ENCODE measurements at places on chromosomes 2 and 18.
A peak's percentile ranks its signal among the peaks of the same experiment; 100 is the strongest.

DNA sequence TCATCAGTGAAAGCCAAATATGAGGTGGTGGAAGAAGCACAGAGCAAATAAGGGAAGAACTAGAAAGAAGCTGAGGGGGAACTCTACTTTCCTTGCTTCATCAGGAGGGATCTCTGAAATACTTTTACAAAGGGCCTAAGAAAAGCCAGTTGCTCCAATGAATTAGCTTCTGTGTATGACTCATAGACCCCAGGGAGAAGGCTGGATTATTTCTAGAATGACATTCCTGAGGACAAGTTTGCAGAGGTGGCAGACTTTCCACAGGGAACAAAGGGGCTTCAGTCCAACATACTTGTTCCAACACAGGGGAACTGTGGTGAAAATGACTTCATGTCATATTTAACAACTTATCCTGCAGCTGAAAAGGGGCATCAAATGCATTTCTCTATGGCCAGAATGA, 29.0 kb downstream of the DOK1 start:
- DNase-seq: no peak

DNA sequence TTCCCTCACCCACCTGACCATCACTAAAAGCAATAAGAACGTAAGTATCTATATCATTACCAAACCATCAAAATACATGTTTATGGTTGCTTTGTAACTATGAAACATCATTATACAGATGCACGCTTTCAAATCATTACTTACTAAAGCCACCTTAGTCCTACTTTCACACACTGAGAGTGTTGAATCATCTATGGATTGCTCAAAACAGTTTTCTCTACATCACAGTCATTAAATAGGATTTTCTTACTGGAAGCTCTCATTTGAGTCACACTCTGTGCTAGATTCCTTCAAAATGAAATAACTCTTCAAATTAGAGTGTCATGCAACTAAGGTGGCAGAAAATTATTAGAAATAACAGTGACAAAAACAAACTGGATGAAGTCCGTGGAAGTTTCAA, 878.4 kb downstream of the CPS1 start:
- no peak for DNase-seq

DNA sequence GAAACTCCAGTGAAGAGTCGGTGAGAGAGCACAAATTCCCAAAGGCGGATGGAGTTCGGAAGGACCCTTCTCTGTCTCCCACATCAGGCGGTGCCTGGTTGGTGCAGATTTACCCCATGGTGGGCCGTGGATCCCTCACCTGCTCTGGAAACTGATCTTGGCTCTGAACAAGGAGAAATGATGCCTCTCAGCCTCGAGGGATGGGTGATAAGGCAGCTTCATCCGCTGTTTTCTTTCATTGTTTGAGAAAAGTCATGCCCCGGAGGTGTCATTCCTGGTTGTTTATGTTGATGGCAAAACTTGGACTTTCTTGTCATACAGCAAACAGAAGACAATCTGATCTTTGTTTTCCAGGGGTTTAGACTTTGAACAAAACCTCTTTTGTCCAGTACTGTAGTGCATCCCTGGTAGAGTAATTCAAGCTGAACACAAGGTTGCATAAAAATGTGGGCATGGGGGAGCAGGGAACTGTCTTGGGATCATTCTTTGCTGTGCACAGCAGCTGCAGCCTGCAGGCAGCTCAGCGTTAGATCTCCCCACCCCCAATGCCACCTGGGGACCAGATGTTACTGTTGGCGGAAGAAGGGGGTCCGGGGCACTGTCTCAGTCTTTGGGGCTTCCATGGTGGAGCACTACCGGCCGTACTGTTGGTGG, 81.3 kb downstream of the NFATC1 start:
- no peak for DNase-seq

DNA sequence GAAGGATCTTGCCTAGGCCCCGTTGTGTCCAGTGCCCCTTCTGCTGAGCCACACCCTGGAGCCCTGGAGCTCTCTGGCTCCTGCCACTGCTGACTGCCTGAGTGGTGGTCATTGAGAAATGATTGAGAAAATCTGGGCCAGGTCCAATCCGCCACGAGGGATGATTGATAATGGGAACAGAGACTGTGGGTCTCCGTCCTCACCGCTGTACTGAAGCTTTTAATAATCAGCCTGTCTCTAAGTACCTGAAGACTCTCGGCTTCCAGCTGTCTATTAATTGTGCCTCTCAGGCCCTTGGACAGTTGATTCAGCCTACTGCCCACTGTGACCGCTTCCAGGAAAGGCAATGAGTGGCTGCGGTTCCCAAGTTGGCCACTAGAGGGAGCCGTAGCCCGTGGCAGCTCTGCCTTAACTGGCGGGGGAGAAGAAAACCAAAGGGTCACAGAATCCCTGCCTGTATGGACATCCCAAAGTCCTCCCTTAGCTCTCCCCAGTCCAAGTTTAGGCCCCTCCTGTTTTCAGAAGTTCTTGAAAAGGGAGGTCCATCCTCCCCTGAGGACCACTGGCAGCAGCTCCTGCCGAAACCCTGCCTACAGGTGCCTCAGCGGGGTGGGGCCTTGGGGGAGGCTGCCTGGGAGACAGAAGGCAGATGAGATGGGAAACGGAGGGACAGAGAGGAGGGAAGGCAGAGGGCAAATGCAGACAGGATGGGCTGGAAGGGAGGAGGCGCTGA, 213.6 kb downstream of the TNS1 start:
- peak; percentile 40 for DNase-seq

DNA sequence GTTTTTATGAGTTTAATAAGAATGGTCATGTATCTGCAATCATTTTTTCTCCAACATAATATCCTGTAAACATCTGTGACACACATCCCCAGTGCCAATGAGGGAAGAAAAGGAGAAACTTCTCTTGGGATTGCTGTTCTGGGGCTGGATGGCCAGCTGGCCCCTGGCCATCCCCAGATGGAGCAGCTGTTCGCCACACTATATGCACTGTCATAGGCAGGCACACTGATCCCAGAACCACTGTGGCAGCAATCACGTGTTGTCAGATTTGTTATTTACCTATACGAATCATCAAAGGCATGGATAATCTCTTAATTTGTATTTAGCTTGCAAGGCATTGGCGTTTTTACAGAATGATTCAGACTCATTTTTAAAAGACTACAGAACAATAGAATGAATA, 167.6 kb upstream of the ACAA2 start:
- DNase-seq: no peak

DNA sequence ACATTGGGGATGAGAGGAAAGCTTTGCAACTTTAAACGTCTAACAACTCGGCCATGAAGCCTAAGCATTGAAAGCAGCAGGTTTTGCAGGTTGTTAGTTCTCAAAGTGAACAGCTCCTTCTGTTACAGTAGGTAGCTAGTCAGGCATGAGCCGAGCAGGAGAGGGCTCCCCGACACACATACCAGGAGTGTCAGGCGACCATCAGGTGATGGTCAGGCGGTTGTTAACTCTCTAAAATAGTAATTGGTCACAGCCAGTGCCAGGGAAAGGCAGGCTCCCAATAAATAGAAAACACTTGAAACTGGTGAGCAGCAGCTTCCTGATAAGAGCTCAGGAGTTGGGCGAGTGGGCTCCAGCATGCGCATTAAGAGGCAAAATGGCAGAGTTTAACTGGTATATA, 53.5 kb upstream of the DAPL1 start:
- DNase-seq: no peak

GRCh38 chr18:78770823-78771139, 208.8 kb upstream of the SALL3 start:
- DNase-seq: no peak

- no peak for DNase-seq
These were observed 131.6 kb downstream of the CDH2 start for GRCh38 chr18:28045176-28045810.

DNA sequence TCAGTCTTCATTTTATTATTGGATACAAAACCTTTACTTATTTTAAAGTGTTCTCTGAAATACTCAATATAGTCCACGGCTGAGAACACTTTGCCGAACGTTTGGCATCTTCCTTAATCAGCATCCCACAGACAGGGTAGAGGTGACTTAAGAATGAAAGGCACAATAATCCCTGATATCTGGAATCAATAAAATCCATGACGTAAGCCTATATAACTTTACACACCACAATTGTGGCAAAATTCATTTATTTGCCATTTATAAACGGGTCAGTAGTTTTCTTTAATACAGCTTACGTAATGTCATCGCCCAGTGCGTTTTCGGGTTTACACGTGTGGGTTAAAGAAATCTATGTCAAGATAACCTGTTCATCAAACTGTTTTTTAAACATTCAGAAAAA, 1.3 kb downstream of the MGAT4A start:
- DNase-seq: no peak

- DNase-seq: no peak
These were observed 437.2 kb upstream of the KLHL29 start for GRCh38 chr2:22947741-22948140.

DNA sequence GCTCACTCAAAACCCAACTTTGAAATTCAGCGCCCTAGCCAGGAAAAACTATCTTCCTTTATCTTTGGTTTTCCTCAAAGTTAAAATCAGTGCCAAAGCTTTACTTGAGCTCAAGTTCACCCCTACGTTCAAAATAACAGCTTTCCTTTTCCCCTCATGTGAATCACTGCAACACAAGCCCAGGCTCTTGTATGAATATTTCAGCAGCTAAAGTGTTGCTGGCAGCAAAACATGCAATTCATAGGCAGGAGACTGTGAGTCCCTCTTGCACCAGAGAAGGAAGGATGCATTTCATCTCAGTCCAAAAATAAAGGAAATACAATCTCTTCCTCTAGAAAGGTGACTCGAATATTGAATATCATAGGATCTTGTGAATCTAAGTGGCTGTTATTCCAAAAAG, 461.3 kb upstream of the SOX11 start:
- DNase-seq: no peak

DNA sequence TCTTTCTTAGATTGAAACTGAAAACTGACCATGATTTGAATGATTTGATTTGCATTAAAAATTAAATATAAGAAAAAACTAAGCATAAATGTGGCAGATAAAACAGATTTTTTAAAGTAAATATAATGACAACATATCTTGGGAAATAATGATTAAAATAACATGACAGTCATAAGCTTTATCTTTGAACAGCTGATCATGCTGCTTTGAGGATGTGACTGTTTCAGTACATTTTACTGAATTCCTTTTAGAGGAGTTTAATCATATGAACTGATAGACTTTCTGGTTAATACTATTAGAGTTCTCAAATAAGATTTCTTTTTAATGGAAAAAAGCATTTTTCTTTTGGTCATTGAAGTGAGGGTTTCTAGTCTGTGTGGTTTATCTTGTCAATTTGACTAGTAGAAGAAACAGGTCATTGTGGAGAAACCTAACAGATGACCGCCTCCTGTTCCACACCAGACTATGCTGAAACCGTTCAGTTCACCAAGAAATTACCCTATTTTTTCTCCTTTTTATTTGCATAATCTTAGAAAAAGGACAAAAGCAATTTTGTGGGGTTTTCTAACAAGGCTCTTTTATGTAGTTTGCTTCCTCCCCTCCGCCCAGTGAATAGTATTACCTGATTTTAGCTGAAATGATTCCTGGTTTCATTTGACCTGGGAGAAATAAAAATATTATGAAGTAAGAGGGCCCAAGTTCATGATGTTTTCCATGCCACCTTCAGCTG, 262.1 kb downstream of the PTGR3 start:
- no peak for DNase-seq

DNA sequence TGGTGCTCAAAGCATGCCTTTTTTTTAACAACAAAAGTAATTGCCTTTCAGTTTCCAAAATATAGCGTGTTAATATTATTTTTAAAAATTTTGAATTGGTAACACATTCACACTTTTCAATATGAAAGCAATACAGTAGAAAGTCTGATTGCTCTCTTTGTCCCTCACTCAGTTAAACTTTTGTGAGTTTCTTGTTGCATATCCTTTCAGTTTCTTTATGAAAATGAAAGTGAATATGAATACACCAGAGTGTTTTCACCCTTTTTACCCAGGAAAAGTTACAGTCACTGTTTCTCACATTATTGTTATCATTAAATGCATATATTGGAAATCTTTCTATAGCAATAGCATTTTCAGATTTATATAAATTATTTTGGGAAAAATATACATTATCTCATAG, 377.4 kb upstream of the CRIM1 start:
- DNase-seq: no peak

GRCh38 chr2:106095478-106096298, 98.4 kb downstream of the UXS1 start:
- no peak for DNase-seq

DNA sequence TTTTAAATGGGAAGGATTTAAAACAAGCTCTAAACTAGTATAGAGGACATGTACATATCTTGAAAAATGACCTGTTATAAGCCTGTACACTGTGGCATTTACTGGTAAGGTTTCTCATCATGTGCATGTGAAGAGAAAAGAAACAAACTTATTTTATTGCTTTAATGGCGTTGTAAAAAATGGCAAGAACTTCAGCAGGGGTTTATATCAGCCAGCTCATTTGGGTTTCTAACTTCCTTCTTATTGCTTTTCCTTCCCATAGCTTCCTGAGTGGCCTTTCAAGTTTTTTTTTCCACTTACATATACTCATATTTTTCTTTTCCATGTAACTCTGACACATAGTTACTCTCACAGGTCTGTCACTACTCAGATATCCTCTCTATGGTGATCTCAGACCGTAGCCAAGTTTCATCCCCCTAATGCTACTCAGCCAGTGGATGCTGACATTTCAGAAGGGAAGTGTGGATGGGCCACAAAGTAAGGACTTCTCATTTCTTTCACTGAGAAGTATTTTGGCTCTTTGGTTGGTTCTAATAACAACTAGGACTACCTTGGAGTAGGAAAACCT, 198.2 kb downstream of the PARD3B start:
- no peak for DNase-seq

- DNase-seq: no peak
These were observed 78.9 kb downstream of the GNAL start for GRCh38 chr18:11767935-11768334.

DNA sequence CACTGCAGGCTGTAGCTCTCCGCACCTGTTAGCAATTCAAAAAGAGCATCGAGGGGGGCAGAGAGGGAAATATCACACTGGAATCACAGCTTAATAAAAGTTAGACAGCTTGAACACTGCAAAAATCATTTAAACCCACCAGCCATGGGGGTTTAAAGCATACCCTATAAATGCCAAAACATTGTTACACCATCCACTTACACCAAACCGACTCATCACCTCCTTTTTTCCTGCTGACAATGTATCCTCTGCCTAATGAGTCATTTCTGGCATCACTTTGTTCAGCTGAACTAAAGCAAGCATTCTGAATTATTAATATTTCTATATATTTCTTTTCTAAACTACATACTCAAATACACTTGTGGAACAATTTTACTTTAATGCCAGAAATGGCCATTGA, 21.6 kb downstream of the MC4R start:
- no peak for DNase-seq

DNA sequence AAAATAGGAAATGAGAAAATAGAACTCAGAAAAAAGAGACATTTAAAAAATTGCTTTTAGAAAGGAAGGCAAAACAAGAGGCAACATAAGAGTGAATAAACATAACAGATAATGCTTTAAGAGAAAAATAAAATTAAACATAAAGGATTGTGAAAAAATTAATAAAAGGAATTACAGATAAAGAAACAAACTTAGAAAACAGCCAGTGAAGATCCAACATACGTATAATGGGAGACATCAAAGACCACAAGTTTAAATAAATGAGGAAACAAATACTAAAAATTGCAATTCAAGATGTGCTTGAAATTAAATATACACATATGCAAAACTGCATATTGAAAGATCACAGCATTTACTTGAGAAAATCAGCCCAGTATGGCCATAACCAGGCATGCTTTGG, 448.9 kb downstream of the NBAS start:
- no peak for DNase-seq

Measured in amygdala (tissue), 56 donors.